ENCODE measurements at places on chromosomes 12 and 14.

- DNase-seq = no peak
These were observed 21.0 kb downstream of the PTPN11 start for GRCh38 chr12:112439769-112440168.

DNA sequence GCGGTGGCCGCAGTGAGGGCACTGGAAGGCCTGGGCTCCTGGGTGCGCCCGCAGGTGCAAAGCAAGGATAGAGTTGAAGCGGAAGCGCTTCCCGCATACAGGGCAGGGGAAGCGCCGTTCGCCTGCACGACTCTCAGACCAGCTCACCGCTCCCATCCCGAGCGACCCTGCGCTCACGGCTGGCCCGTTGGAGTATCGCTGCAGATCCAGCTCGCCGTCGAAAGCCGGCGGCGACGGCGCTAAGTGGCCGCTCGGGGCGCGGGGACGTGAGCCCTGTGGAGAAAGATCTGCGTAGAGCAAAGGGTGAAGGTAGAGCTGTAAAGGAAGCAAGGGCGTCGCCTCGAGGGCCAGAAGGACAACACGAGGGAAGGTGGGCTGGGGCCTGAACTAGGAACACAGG lies 5.4 kb downstream of the ZNF219 start:
- no peak for DNase-seq

GRCh38 chr12:130919086-130919485 lies 34.6 kb upstream of the ADGRD1 start:
- no peak for DNase-seq

GRCh38 chr12:102690253-102690652 lies 209.9 kb upstream of the IGF1 start:
- DNase-seq = no peak

GRCh38 chr12:100127766-100128511 lies 14.7 kb downstream of the BLTP3B start:
- no peak for DNase-seq

- DNase-seq = no peak
These were observed 92.3 kb upstream of the BTG1 start for GRCh38 chr12:92237762-92238523.

DNA sequence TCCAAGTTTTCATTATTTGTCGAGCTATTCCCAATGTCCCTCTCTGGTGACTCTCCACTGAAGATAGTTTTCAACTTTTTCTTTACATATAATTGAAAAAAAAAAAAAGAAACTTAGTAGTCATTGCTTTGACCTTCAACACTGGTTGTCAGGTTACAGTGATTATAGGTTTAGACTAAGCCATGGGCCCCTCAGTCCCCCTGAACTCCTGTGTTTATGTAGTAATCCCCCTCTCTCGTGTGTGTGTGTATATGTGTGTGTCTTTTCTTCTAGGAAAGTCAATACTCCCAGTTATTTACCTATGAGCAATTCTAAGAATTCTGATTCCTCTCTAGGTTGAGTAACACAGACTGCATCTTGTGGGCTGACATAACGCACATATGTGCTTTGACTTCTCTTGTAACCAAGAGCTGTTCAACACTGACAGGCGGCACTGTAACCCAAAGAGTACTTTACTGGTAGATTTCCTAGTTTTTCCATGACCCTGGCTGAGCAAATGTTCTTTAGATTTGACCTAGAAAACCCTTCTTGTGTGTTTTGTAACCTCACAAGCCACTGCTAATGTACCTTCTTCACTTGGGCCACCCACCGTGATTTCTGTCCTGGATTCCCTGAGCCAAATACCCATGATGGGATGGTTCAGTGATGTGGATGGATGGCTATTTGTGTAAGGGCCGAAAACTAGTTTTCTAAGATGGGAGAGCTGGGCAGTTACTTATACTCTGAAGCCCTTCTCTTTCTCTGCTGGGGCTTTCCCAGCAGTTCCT lies 15.0 kb upstream of the MANSC4 start:
- no peak for DNase-seq

- no peak for DNase-seq
These were observed 4.9 kb upstream of the NECAP1 start for GRCh38 chr12:8077207-8077606.

DNA sequence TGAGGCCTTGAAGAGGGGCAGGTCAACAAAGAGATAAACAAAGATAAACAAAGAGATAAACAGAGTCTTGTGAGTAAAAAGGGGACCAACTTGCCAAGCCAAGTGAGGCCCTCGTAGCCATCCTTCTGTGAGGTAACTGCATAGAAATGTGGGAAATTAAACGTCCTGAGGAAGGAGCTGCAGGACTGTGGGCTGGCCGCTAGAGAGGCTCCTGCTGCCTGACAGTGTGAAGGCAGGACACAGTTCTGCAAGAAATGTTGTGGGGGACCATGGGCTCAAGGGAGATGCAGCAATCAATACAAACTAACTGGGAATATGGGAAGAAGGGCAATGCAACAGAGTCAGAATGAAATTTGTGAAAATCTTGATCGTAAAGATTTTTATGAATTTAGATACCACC lies 91.9 kb downstream of the SLC8A3 start:
- DNase-seq = no peak

GRCh38 chr14:67111022-67111421 lies 78.2 kb upstream of the GARIN2 start:
- no peak for DNase-seq

GRCh38 chr14:98692832-98693231 lies 579.2 kb downstream of the BCL11B start:
- DNase-seq = no peak

DNA sequence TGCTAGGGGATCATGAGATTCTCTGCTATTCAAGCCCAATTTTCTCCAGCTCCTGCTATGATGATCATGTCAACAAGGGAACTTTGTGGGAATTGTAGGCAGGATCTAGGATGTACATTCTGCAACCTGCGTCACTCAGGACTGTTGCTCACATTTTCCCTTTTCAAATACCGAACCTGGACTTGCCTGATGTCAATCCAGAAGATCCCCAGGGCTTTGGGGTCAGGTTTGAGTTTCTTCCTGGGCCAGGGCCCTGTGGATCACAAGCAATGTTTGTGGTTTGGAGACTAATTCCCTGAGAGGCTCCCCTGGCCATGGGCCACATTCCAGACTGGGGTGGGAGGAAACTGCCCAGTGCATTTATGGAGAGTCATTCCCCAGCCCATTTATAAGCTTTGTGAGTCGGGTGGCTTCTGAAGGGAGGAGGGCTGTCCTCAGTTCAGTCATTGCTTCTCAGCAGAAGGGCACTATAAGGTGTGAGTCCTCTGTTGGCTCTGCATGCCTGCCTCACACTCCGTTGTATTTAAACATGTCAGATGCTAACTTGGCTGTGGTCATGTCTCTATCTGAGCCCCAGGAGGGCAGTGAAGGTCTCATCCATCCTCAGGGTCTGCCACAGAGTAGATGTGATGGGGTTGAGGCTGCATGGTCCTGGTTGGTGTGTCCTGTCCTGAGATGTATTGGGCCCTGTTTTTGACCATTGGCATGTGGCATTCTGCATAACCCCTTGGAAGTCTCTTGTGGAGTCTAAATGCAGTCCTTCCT lies 6.5 kb downstream of the KRT86 start:
- DNase-seq = peak; percentile 79

DNA sequence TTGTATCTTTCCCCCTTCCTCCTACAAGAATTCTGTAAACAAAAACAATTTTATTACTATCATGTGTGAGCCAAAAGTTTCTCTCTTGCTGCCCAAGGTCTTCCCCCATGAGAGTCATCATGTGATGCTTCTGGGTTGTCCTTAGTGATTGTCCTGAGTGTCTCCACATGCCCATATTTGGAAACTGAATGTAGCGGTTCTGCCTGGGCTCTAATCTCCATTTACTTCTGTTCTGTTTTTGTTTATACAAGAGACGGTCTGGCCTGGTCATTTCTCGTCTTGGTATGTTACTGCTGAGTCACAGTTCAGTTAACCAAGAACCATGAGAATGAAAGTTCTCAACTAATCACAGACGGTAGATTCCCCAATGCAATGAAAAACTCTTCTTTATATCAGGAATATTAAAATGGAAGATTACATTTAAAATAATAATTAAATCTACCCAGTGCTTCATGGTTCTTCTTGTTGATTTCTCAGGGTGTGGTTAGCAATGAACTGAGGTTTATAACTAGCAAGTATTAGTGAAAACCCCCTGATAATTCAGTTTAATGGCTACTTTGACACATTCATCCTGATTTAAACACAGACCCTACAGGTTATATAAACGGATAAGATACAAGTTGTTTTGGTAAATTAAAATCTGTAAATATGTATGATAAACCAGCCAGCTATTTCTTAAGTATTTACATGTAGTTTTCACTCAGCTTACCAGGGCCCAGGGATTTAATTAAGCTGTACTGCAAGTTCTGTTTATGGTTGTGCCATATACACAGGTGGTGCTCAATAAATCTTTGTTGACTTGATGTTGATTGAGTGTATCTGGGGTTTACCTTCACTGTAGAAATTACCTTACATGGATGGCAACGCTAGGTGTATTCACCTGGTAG lies 81.1 kb downstream of the PELI2 start:
- no peak for DNase-seq

DNA sequence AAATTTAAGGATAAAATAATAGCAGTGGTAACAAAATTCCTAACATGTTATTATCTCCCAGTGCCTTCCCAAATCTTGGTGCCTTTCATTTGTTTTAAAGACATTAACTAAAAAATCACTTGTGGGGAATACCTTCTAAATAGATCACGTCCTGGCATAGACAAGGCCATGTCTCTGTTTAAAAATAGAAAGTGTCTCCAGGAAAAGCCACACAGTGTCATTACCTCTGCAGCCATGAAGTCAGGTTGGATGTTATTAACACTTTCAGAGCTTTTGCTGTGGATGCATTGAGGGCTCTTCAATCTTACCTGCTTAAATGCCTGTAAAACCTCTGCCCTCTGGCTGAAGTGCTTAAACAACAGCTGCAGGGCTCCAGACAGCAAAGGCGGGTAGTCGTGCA lies 211.1 kb downstream of the ITPR2 start:
- DNase-seq = no peak

DNA sequence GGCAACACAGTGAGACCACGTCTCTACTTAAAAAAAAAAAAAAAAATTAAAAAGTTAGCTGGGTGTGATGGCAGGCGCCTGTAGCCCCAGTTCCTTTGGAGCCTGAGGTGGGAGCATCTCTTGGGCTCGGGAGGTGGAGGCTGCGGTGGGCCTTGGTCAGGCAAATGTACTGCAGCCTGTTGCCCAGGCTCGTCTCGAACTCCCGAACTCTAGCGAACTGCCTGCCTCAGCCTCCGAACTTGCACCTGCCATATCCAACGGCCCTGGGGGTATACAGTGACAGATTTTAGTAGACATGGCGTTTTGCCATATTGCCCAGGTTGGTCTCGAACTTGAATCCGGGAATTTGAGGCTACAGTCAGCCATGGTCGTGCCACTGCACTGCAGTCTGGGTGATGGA lies 195.4 kb downstream of the ALG10 start:
- DNase-seq = no peak

DNA sequence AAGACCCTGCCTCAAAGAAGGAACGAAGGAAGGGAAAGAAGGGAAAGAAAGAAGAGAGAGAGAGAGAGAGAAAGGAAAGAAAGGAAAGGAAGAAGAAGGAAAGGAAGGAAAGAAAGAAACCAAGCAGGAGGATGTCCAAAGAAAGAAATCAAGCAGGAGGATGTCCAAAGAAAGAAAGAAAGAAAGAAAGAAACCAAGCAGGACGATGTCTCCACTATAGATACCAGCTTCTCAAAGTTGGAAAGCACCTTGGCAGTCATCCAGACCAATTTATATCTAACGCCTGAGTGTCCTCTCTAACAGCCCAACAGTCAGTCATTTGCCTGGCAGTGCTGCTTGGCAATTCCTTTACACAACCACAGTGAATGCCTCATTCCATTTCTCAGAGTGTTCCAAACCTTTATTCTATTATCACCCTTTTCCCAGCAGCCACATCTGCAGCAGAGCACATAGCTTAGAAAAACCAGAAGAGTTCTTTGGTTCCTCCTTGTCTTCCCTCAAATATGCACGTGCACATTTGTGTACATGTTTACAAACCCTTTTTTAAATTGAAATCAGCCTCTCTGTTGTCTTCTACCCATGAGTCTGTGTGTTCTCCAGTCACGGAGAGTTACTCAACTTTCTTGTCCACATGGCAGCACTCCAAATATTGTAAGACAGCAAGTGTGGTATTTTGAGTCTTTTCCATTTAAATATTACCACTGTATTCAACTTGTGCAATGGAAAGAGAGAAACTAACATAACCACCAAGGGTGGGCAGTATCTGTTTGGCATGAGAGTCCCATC lies 138.4 kb downstream of the STXBP6 start:
- DNase-seq = no peak

- DNase-seq = no peak
These were observed 60.4 kb downstream of the TMTC3 start for GRCh38 chr12:88202500-88202899.

DNA sequence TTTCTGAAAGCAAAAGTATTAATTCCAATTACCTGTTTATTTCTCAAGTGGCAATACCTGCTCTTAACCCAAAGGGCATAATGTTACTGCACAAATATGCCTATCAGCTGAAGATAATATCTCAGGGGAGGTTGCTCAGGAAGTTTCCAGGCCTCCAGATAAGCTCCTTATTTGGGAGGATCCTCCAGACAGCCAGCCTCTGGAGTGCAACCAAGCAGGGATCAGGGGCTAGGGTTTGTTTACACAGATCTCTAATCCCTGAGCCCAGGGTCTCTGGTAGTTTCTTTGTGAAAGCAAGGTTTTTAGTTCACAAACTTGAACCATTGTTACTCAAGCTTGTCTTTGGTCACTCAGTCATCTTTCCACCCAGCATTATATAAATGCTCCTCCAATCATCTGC lies 124.4 kb downstream of the SLC38A4 start:
- no peak for DNase-seq

GRCh38 chr14:68512088-68512487 lies 280.8 kb downstream of the ZFP36L1 start:
- DNase-seq = no peak

GRCh38 chr14:68506021-68506644 lies 286.7 kb downstream of the ZFP36L1 start:
- no peak for DNase-seq

- no peak for DNase-seq
These were observed 123.5 kb downstream of the NAV3 start for GRCh38 chr12:77954206-77954555.

- DNase-seq = no peak
These were observed 13.1 kb downstream of the PGAM5 start for GRCh38 chr12:132723764-132724140.

DNA sequence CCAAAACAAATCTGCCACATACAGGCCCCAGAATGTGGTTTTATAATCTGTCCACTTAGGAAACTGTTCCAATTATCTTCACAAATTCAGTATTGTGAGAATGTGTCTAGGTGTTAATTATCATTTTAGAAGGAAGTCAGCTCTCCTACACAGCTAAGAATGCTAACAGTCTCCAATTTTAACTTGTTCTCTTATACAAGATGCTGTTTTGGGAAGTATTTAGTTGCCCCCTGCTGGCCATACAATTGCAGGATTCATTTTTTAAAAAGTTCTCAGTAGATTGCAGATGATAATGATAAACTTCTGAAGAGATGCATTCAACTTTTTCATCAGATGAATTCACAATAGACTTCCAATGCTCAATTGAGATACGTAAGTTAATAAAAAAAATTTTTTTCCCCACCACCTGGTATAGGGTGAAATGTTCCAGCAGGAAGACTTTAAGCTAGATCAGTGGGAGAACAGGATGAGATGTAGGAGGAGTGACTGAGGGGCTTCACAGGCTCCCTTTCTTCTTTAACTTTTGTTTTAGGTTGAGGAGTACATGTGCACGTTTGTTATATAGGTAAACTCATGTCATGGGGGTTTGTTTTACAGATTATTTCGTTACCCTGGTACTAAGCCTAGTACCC lies 27.3 kb upstream of the OSBPL8 start:
- no peak for DNase-seq

GRCh38 chr12:94263011-94263811 lies 114.8 kb downstream of the PLXNC1 start:
- no peak for DNase-seq
